Activated T-cell treated with anti-CD3 and anti-CD28 coated beads, Interleukin-2, amount 50 U/mL, for 72 hours (primary cell): ENCODE measurements at places on chromosomes 3 and 15. TPM values are rescaled to one million over a fixed set of nuclear protein-coding genes. Genes with fewer than 3 reads are reported as not detected.

GRCh38 chr15:39747326-39747725 is 35.3 kb downstream of the FSIP1 start:
- H3K4me1 ChIP-seq = no peaks in the 10 kb centered on the region
- no peak for DNase-seq
- no peak overlapping the region for H3K4me3 ChIP-seq
- H3K36me3 ChIP-seq = no peaks in the 10 kb centered on the region
- peaks cover 13% of the 10 kb centered on the region for H3K27me3 ChIP-seq

- no peak overlapping the region for H3K4me3 ChIP-seq
- no peak for DNase-seq
- peaks cover 4% of the 10 kb centered on the region for H3K4me1 ChIP-seq
- no peak overlapping the region for H3K27ac ChIP-seq
- H3K27me3 ChIP-seq = no peaks in the 10 kb centered on the region
- no peaks in the 10 kb centered on the region for H3K36me3 ChIP-seq
Measured at GRCh38 chr3:38644016-38644661, 5.3 kb downstream of the SCN5A start.

GRCh38 chr3:128063865-128064264 is 11.6 kb downstream of the SEC61A1 start:
- no peak for DNase-seq
- no peaks in the 10 kb centered on the region for H3K27me3 ChIP-seq
- peaks cover 11% of the 10 kb centered on the region for H3K4me1 ChIP-seq
- H3K27ac ChIP-seq = no peak overlapping the region
- H3K4me3 ChIP-seq = no peak overlapping the region

DNA sequence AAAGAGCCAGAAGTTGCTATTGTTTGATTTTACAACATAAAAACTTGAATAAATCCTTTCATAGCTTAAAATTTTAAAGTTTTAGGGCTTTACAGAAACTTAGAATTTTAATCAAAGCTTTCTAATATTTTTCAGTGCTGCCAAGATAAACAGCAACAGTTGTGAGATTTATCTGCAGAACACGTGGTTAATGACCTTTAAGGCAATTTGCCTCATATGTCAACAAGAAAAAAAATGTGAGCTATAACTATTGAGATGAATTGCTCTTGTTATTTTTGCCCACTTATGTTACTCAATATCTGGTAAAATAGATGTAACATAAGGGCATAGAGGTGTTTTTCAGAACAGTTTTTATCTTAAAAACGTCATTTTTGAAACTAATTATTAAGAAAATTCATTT is 96.7 kb upstream of the NECTIN3 start:
- no peaks in the 10 kb centered on the region for H3K36me3 ChIP-seq
- no peak overlapping the region for H3K4me3 ChIP-seq
- no peak for DNase-seq
- H3K27me3 ChIP-seq = peaks cover 13% of the 10 kb centered on the region
- H3K4me1 ChIP-seq = no peaks in the 10 kb centered on the region

The EOGT gene
- total RNA-seq = 16.8 TPM

The SEC11A gene
- total RNA-seq = 134 TPM

The SLCO3A1 gene
- 8.2 TPM for total RNA-seq

The DPPA2 gene
- total RNA-seq = not detected

The THPO gene
- not detected for total RNA-seq

The GOLGA6L4 gene
- total RNA-seq = 0.99 TPM
